ENCODE measurements at places on chromosomes 1 and 21. TPM values are rescaled to one million over a fixed set of nuclear protein-coding genes. Genes with fewer than 3 reads are reported as not detected.

OR2T29 gene
- not detected for total RNA-seq

GRCh38 chr1:167542109-167543032 lies 11.2 kb downstream of the CREG1 start:
- DNase-seq = no peak

- DNase-seq = no peak
Measured at GRCh38 chr1:211587123-211587522, 8.2 kb upstream of the SLC30A1 start.

- DNase-seq = no peak
Measured at GRCh38 chr1:88685259-88685620, 1.2 kb downstream of the PKN2 start.

DNA sequence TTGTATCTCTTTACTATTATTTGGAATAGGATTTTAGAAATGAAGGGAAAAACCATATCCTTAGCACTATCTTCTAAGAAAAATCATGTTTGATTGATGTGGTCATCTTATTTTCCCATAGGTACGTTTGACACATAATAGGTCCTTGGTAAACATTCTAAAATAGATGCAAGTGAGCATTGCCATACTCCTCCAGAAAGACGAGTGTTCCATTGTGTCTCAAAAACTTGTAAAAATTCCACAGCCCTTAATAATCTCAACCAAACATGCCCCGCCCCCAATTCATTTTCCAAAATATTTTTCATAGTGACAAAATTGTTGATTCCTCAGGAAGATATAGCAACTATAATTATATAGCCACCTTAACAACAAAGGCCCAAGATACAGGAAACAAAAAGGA lies 113.4 kb downstream of the CD247 start:
- no peak for DNase-seq

FMO3 gene
- total RNA-seq = 0.98 TPM

OR2M3 gene
- total RNA-seq = not detected

DNA sequence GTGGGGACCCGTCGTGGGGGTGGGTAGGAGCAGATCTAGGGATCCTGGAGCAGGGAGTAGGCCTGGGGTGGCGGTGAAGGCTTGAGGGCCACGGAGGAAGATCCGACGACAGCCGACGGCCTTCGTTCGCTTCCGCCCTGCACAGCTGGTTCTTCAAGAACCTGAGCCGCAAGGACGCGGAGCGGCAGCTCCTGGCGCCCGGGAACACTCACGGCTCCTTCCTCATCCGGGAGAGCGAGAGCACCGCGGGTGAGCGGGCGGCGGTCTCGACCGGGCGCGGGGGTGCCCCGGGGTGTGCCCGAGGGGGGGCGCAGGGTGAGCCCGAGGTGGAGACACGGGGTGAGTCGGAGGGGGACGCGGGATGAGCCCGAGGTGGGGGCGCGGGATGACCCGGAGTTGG lies 16.5 kb upstream of the HDAC1 start:
- DNase-seq = no peak

- no peak for DNase-seq
Measured at GRCh38 chr21:36395353-36396111, 10.3 kb downstream of the CHAF1B start.

DNA sequence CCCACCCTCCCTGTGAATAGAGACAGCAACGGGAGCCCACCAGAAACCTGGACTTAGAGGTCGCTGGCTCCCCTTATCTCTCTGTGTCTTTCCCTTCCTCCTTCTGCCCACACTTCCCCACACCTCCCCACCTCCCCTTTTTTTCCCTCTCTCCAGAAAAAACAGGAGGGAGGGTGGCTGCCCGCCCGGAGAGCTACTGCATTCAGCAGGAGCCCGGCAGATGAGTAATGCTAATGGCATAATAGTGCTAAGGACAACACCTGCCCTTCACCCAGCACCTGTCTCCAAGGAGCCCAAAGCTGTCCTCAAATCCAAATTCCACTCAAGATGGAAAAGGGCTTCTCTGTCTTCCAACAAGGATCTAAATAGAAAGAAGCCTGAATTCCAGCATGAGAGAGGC lies 11.4 kb upstream of the PRELP start:
- no peak for DNase-seq

GRCh38 chr1:212782422-212783154 lies 9.0 kb downstream of the NSL1 start:
- DNase-seq = no peak

DNA sequence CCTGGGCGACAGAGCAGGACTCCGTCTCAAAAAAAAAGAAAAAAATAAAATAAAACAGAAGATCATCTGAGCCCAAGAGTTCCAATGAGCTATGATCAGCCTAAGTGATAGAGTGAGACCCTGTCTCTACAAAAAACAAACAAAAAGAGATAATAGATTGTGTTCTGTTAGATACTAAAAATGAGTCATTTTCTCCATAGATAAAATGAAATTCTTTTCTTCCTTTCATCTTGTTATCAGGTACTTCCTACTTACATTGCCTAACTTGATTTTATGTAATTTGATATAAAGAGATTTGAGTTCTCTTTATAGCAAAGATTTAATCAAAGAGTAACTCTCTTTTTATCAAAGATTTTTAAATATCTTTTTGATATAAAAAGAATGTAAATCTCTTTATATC lies 19.3 kb upstream of the PTGS2 start:
- DNase-seq = no peak

AMY1C gene
- not detected for total RNA-seq

DNA sequence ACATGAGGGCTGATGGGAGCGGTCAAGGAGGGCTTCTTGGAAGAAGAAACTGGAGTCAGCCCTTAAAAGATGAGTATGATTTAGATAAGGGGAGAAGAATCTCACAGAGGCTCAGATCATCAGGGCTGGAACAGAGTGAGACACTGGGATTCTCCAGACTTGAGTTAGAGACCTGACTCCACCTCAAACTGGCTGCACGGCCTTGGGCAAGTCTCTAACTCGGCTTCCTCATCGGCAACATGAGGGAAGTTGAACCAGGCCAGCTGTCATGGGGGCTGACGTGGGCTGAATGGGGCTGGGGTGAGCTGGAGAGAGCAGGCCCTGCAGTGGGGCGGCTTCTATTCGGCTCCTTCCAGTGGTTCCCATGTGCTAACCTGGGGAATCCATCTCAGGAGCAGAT lies 2.5 kb downstream of the C1QC start:
- no peak for DNase-seq

MCOLN2 gene
- 1.7 TPM for total RNA-seq

- DNase-seq = no peak
Measured at GRCh38 chr1:233738396-233738795, 124.5 kb downstream of the KCNK1 start.

KIAA0040 gene
- 38.5 TPM for total RNA-seq

TSTD1 gene
- 44.7 TPM for total RNA-seq

DNA sequence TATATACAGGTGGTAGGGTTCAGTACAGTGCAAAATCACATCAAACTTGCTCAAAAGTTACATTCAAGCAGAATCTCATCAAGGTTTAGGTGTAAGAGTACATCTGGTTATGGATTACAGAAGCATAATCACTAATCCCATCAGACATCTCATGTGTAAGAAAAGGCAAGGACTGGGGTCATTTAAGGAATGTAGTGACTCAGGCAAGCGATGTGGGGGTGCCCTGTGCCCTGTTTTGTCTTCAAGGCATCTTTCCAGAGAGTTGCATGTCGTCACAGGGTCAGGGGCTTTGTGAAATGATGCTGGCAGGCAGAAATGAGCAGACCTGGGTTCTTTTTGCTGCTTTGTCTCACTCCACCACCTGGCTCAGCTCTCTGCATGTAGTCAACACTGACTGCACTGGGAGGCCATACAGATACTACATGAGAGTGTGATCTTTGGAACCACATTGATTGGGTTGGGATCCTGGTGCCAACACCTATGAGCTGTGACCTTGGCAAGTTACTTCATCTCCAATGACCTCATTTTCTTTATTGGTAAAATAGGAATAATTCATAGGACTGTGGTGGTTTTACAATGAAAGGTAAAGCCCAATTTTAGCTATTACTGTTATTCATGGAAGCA lies 8.2 kb upstream of the HHIPL2 start:
- no peak for DNase-seq

GRCh38 chr1:89757532-89757931 lies 63.3 kb upstream of the LRRC8D start:
- no peak for DNase-seq
